CD4-positive, CD25-positive, alpha-beta regulatory T cell (primary cell): ENCODE measurements at places on chromosomes 5 and 9. TPM values are rescaled to one million over a fixed set of nuclear protein-coding genes. Genes with fewer than 3 reads are reported as not detected.
A peak's percentile ranks its signal among the peaks of the same experiment; 100 is the strongest.

DNA sequence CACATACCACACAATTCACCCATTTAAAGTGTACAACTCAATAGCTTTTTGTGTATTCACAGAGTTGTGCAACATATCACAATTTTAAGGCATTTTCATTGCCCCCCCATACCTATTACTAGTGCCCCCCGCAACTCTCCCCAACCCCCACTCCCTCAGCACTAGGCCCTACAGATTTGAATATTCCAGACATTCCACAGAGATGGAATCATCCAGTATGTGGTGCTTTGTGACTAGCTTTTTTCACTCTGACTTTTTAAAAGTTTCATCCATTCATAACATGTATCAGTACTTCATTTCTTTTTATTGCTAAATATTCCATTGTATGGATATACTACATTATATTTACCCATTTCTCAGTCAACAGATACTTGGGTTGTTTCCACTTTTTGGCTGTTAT, 102.9 kb upstream of the LRRTM2 start:
- H3K27me3 ChIP-seq, result no peaks in the 10 kb centered on the region
- peaks cover 8% of the 10 kb centered on the region for H3K4me1 ChIP-seq
- no peak overlapping the region for H3K4me3 ChIP-seq
- no peaks in the 10 kb centered on the region for H3K36me3 ChIP-seq
- H3K27ac ChIP-seq, result no peak overlapping the region
- DNase-seq, result no peak

Gene GPR150
- polyA plus RNA-seq, result 0.77 TPM

GRCh38 chr5:168875832-168876231, 296.7 kb upstream of the PANK3 start:
- peaks cover 3% of the 10 kb centered on the region for H3K27me3 ChIP-seq
- H3K27ac ChIP-seq, result no peak overlapping the region
- no peak for DNase-seq
- no peak overlapping the region for H3K4me3 ChIP-seq
- H3K4me1 ChIP-seq, result no peaks in the 10 kb centered on the region

DNA sequence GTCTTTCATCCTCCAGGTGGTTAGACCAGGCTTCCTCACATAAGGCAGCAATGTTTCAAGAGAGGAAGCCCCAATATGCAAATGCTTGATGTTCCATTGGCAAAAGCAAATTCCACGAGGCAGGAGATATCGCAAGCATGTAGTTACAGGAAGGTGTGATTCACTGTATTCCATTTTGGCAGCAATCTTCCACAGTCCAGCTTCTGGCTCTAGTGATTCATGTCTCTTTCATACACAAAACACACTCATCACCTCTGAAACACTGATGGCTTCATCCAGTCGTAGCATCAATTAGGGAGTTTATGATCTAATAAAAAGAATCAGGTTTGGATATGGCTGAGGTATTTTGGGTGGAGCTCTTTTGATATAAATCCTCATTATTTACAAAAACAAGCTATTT, 552.2 kb upstream of the RIOK2 start:
- DNase-seq, result no peak
- no peak overlapping the region for H3K4me3 ChIP-seq
- no peaks in the 10 kb centered on the region for H3K36me3 ChIP-seq
- no peaks in the 10 kb centered on the region for H3K4me1 ChIP-seq

DNA sequence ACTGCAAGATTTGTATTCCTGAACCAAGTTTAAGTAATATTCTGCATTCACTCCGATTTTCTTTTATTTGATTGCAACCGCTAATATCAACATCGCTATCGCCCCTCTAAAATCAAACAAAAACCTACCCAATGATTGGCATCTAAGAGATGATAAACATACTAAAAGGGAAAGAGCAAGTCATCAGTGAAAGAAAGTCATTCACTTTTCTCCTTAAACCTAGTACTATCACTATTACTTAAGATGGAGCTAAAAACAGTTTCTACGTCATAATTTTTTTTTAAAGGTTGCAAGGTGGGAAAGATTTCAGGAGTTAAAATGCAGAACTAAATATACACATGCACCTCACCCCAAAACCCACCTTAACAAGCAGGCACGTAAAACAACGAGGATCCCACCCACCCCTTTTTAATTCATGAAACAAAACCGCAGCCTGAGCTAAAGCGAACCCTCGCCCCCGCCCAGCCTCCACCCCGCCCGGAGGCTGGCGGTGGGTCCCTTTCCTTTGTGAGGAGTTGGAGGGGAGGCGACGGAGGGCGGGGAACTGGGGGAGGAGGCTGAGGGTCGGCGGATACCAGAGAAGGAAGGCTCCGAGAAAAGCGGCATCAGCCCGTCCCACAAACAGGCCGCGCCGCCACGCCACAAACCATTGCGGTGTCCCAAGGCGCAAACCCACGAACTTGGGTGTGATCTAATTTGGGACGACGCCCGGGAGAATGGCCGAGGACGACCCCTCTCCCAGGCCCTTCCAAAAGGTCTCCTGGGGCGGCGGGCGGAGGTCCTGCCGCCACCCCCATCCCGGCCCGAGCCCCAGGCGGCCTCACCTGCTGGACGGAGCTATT, 861 bp downstream of the UBQLN1 start:
- H3K4me1 ChIP-seq, result peaks cover 45% of the 10 kb centered on the region
- peaks cover 1% of the 10 kb centered on the region for H3K36me3 ChIP-seq
- H3K27me3 ChIP-seq, result no peaks in the 10 kb centered on the region
- DNase-seq, result peak; percentile 70

Gene CCL21
- not detected for polyA plus RNA-seq

Gene PALM2AKAP2
- 0.11 TPM for polyA plus RNA-seq

Gene OR1Q1
- not detected for polyA plus RNA-seq

Gene STK32A
- polyA plus RNA-seq, result not detected

DNA sequence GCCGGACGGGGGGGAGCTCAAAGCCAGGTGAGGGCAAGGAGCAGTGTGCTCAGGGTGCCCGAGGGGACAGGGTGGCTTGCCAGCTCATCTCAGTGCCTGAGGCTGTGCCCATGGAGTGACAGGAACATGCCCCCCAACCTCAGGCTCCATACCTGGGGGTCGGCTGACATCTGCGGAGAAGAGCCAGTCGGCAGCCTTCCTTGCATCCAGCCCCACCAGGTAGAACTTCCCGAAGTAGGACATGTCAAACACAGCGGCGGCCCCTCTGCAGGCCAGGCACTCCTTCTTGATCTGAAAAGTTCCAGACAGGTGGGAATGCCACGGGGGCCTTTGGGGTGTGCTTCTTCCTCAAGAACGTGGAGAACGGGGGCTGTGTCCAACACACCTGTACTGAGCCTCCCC, 42.1 kb downstream of the SARDH start:
- no peak for DNase-seq
- H3K4me1 ChIP-seq, result peaks cover 31% of the 10 kb centered on the region
- H3K4me3 ChIP-seq, result no peak overlapping the region
- H3K27me3 ChIP-seq, result no peaks in the 10 kb centered on the region
- H3K27ac ChIP-seq, result no peak overlapping the region

Gene CARTPT
- polyA plus RNA-seq, result not detected

DNA sequence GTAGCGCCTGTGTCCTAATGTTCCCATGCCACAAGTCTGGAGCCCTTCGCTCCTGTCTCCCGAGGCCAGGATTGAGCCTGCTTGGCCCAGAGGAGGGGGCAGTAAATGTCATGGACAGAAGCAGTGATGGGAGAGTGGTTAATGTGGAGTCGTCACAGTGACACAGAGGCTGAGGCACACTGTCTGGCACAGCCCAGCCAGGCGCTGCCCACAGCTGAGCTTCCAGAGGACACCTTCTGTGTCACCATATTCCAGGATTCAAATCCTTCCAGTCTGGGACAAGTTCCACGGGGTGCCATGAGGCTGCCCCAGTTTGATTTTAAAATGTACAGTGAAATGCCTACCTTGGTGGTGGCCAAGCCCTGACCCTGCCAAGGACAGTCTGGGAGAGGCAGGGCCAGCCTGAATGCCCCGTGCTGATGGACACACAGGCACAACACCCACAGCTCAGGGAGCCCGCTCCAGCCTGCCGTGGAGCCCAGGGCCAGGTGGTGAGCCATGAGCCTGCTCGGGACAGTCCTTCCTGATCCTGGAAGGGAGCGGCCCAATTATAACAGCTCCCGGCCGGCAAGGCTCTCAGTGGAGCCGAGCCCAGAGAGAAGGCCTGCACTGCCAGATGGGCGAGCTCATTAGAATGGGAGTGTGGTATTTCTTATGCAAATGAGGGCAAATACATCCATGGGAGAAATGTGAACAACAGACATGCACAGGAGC, 99.1 kb upstream of the RUFY1 start:
- no peak overlapping the region for H3K4me3 ChIP-seq
- no peaks in the 10 kb centered on the region for H3K27me3 ChIP-seq
- no peaks in the 10 kb centered on the region for H3K36me3 ChIP-seq
- no peak for DNase-seq
- no peak overlapping the region for H3K27ac ChIP-seq
- no peaks in the 10 kb centered on the region for H3K4me1 ChIP-seq

Gene PCDHA8
- polyA plus RNA-seq, result not detected

DNA sequence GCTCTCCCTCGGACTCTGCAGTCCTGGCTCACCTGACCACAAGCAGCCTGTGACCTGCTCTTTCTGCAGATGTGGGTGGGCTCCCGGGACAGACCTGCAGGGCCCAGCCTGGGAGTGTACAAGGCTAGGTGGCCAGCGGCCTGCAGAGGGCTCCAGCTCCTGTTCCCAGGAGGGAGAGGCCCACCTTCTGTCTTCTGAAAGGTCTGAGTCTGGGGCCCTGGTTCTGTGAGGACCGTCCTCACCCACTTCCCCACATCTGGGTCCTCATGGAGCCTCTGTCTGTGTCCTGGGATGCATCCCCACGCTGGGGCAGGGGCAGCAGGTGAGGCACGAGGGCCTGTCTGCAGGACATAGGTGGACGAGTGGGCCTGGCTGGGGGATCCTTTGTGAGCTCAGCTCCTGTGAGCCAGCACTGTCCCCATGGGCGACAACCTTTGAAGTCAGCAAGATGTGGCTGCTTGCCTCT, 43.7 kb downstream of the PHF2 start:
- H3K27ac ChIP-seq, result no peak overlapping the region
- no peaks in the 10 kb centered on the region for H3K36me3 ChIP-seq
- no peak overlapping the region for H3K4me3 ChIP-seq
- H3K4me1 ChIP-seq, result peaks cover 5% of the 10 kb centered on the region

Gene IFNK
- polyA plus RNA-seq, result not detected

Gene DDX46
- 20.4 TPM for polyA plus RNA-seq

Gene PROB1
- 0.86 TPM for polyA plus RNA-seq

DNA sequence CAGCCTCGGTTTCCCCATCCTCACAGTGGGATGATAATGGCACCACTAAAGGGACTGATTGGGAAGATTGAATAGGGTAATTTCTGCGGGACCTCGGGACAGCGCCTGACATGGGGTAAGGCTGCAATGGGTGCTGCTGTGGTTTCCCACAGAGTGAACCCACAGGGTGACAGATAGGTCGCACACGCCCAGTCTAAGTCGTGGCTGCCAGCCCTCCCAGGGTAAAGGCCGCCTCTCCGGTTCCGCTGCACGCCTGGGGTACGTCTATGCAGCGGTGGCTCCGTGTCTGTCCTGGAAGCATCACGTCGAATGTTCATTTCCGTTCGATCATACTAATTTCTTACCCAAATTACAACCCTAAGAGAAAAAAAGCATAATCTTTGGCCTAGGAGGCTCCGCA, 631 bp downstream of the CFAP77 start:
- peak overlapping the region; percentile 69 for H3K4me3 ChIP-seq
- H3K27ac ChIP-seq, result no peak overlapping the region
- H3K36me3 ChIP-seq, result no peaks in the 10 kb centered on the region
- DNase-seq, result peak; percentile 46
- H3K4me1 ChIP-seq, result peaks cover 42% of the 10 kb centered on the region
- H3K27me3 ChIP-seq, result peaks cover 38% of the 10 kb centered on the region

GRCh38 chr5:127298656-127299055, 8.1 kb downstream of the MEGF10 start:
- no peaks in the 10 kb centered on the region for H3K4me1 ChIP-seq
- peaks cover 15% of the 10 kb centered on the region for H3K27me3 ChIP-seq
- DNase-seq, result no peak
- H3K36me3 ChIP-seq, result no peaks in the 10 kb centered on the region

DNA sequence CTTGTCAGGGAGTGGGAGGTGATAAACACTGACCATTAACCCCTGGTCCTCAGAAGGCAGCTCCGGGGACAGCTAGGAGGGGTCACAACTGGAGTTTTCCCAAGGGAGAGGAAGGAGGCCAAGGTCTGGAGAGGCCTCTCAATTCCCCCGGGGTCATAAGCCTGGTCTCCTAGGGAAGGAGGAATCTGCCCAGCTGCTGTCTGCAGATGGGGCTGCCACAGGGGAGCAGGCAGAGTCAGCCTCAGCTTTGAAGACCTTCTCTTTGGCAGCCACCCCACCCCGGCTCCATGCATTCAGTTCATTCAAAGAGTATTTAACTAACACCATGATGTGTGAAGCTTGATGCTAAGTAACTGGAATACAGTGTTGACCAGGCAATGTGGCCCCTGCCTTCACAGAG, 74.6 kb upstream of the HSPA9 start:
- H3K4me3 ChIP-seq, result no peak overlapping the region
- H3K4me1 ChIP-seq, result peaks cover 13% of the 10 kb centered on the region
- H3K27me3 ChIP-seq, result peaks cover 37% of the 10 kb centered on the region
- no peak for DNase-seq
- no peak overlapping the region for H3K27ac ChIP-seq

- H3K4me1 ChIP-seq, result no peaks in the 10 kb centered on the region
- H3K36me3 ChIP-seq, result no peaks in the 10 kb centered on the region
- H3K27ac ChIP-seq, result no peak overlapping the region
- H3K4me3 ChIP-seq, result no peak overlapping the region
- H3K27me3 ChIP-seq, result peaks cover 2% of the 10 kb centered on the region
Observed at GRCh38 chr5:88734191-88734640, 148.8 kb downstream of the MEF2C start.

Gene CCDC192
- not detected for polyA plus RNA-seq

Gene NTRK2
- polyA plus RNA-seq, result not detected

Gene VLDLR
- not detected for polyA plus RNA-seq

- H3K36me3 ChIP-seq, result no peaks in the 10 kb centered on the region
- H3K27ac ChIP-seq, result no peak overlapping the region
- no peak for DNase-seq
- H3K4me1 ChIP-seq, result no peaks in the 10 kb centered on the region
- H3K4me3 ChIP-seq, result no peak overlapping the region
Observed at GRCh38 chr9:75360252-75360651, 271.9 kb downstream of the OSTF1 start.

Gene KCNV2
- not detected for polyA plus RNA-seq

DNA sequence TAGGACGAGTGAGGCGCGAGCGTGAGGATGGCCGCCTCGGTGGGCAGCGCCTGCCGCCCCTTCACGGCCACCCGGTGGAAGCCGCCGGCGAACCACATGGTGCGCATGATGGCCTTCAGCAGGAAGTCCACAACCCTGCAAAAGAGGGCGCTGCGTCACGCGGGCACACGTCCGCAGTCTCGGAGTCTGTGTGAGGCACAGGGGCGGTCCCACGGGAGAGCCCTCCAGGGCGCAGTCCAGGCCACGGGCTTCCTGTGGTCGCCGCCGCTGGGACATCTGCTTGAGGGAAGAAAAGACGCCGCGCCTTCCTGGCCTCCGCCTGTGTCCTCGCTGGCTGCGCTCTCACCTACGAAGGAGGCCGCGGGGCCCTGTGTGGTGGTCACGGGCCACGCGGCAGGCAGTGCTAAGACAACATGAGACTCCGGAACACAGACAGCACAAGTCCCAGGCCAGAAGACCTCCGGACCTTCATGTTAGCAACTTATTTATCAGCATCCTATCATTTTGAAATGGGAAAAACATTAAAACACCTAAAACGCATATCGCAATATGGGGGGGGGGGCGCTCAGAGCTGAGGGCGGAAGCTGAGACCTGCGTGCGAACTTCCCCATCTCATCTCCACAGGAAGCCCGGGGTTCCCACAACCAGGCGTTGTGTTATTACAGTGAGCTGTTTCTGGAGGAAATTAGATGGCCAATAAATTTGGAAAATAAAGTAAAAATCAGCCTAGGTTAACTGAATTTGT, 28.8 kb downstream of the LPCAT1 start:
- DNase-seq, result peak; percentile 30
- peaks cover 17% of the 10 kb centered on the region for H3K36me3 ChIP-seq
- no peaks in the 10 kb centered on the region for H3K27me3 ChIP-seq
- H3K4me3 ChIP-seq, result no peak overlapping the region
- no peak overlapping the region for H3K27ac ChIP-seq
